Fibroblast of skin of back (primary cell): ENCODE measurements at places on chromosomes 11 and 22.
A peak's percentile ranks its signal among the peaks of the same experiment; 100 is the strongest.

DNA sequence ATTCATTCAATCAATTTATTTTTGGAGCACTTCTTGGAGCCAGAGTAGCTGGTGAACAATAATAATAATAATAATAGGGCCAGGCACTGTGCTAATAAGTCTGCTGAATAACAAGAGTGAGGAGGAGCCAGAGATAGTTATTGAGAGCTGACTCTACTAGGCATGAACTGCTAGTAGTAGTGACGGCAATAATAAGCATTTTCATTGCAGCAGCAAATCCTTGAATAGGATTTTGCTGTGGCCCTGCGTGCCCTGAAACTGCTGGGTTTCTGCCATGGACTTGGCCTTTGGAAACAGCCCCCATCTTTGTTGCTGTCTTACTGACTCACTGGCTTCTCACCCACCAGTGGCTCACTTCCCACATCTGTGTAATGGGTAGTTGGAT is 545.9 kb downstream of the MIAT start:
- DNase-seq: no peak

DNA sequence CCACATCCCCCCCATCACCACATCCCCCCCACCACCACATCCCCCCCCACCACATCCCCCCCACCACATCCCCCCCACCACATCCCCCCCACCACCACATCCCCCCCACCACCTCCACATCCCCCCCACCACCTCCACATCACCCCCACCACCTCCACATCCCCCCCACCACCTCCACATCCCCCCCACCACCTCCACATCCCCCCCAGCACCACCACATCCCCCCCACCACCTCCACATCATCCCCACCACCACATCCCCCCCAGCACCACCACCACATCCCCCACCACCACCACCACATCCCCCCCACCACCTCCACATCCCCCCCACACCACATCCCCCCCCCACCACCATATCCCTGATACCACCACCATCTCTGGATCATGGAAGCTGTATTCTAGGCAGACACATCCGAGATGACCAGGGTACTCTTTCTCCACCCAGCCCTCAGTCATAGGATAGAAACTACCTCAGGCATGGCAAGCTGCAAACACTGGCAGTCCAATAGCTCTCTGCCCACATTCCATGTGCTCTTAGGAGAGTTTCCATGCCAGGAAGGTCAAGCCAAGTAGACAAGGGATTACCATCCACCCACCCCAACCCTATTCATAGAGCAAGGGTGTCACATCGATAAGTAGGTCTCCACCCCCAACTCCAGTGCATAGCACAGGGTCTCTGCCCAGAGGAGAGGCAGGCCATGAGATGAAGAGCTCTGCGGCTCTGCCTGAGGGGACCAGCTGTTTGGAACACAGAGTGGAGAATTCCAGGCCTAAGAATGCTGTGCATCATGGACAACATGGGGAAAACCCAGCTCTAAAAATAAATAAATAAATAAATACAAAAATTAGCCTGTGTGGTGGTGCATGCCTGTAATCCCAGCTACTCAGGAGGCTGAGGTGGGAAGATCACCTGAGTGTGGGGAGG is 33.0 kb upstream of the TEAD1 start:
- DNase-seq: no peak

- DNase-seq: no peak
Observed at GRCh38 chr11:81246941-81247340, 1486.7 kb downstream of the FAM181B start.

GRCh38 chr11:79481795-79482194 is 41.0 kb upstream of the TENM4 start:
- DNase-seq: no peak

DNA sequence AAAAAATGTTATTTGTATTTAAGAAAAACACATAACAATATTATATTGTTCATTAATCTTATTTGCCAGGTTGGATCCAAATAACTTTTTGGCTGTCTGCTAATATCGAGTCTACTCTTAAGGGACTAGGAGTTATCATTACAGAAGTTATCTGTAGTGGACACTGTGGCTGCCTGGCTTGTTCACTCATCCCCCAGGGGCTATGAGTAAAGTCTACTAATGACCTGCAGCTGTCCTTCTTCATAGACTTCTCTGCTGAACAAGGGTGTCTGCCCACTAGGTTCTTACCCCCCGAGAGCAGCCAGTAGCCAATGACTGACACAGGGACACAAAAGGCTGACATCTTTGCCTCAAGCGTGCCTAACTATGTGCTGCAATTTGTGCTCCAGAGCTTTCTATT is 69.7 kb downstream of the APIP start:
- DNase-seq: no peak

DNA sequence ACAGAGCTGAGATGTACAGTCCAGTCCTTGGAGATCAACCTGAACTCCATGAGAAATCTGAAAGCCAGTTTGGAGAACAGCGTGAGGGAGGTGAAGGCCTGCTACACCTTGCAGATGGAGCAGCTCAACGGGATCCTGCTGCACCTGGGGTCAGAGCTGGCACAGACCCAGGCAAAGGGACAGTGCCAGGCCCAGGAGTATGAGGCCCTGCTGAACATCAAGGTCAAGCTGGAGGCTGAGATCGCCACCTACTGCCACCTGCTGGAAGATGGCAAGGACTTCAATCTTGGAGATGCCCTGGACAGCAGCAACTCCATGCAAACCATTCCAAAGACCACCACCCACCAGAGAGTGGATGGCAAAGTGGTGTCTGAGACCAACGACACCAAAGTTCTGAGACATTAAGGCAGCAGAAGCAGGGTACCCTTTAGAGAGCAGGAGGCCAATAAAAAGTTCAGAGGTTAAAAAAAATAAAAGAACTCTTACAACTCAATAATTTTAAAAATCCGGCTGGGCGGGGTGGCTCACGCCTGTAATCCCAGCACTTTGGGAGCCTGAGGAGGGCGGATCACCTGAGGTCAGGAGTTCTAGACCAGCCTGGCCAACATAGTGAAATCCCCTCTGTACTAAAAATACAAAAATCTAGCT is 69.9 kb upstream of the RTL6 start:
- peak; percentile 45 for DNase-seq

- DNase-seq: no peak
Observed at GRCh38 chr11:36345535-36346141, 49.5 kb downstream of the PRR5L start.

DNA sequence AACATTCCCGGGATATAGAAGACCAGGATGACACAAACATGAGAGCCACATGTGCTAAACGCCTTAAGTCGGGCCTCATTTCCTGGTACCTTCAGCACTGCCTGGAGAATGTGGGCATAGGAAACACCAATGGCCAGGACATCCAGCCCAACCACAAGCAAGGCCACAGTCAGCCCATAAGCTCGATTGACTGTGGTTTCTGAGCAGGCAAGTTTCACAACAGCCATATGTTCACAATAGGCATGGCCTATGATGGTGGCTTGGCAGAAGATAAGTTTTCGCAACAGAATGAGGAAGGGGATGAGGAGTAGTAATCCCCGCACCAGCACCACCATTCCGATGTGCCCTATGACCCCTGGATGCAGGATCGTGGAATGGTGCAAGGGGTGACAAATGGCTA is 26.9 kb upstream of the OR56A1 start:
- no peak for DNase-seq

GRCh38 chr11:65816696-65817095 is 17.1 kb upstream of the SNX32 start:
- no peak for DNase-seq

DNA sequence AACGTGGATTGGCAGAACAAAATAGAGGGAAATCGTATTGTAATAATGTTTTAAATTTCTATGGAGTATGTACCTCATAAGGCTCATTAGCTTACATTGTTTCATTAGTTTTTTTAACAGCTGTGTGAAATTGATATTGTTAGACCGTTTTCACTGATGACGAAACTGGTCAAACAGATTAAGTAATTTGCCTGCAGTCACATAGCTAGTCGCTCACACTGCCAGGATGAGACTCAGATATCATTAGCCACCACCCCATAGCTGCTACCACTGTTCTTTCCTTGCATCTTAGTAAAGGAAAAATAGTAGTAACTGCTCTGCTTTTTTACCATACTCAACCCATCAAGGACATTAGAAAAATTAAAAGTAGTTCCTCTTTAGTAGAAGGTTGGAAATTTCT is 64.0 kb downstream of the DKK3 start:
- no peak for DNase-seq

GRCh38 chr11:107916671-107917241 is 11.5 kb upstream of the RAB39A start:
- DNase-seq: peak; percentile 2

GRCh38 chr11:117122556-117122955 is 21.5 kb upstream of the PAFAH1B2 start:
- DNase-seq: no peak

GRCh38 chr11:16818284-16818683 is 79.8 kb downstream of the C11orf58 start:
- DNase-seq: peak; percentile 36

DNA sequence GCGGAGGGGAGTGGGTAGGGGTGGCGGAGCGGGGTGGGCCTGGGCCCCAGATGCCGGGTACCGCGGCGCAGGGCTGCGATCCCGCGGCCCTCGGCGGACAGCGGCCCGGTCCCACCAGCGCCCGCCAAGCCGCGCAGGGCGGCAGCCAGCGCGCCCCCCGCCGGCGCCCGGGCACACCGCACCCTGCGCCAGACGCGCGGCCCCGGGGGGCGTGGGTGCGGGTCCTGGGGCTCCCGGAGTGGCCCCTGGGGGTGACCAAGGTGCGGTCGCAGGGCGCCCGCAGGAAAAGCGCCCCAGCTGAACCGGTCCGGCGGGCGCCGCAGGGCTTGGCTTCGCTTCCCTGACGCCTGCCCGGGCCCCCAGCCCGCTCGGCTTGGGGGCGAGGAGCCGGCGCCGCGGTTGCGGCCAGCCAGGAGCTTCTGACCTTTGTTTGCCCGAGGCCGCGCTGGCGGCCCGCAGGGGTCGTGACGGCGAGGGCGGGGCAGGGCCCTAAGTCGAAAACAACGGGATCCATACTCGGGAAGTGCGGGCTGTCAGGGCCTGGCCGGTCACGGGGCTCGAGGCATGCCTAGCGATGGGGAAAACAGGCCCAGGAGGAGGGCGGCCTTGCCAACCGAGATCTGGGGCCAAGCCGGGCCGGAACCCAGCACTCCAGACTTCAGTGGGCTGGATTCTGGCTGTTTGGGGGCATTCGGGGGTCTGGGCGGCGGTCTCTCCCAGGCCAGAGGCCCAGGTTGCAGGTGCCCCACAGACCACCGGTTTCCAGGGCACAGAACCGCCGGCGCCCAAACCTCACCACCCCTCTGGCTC is 581 bp upstream of the AP5B1 start:
- no peak for DNase-seq

- no peak for DNase-seq
Observed at GRCh38 chr11:100963375-100963774, 166.2 kb downstream of the PGR start.

- no peak for DNase-seq
Observed at GRCh38 chr11:117313091-117313490, 3.0 kb downstream of the BACE1 start.

DNA sequence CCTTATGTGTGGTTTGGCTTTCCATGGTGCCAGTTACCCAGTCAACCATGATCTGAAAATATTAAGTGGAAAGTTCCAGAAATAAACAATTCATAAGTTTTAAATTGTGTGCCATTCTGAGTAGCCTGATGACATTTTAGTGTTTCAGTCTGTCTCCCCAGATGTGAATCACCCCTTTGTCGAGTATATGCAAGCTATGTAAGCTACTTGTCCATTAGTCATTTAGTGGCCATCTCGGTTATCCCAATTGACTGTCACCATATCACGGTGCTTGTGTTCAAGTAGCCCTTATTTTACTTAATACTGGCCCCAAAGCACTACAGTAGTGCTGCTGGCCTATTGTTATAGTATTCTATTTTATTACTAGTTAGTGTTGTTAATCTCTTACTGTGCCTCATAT is 44.9 kb downstream of the ATG16L2 start:
- DNase-seq: no peak

GRCh38 chr11:25432376-25432775 is 899.6 kb upstream of the ANO3 start:
- DNase-seq: no peak

GRCh38 chr22:41521126-41521525 is 23.1 kb downstream of the POLR3H start:
- DNase-seq: no peak

DNA sequence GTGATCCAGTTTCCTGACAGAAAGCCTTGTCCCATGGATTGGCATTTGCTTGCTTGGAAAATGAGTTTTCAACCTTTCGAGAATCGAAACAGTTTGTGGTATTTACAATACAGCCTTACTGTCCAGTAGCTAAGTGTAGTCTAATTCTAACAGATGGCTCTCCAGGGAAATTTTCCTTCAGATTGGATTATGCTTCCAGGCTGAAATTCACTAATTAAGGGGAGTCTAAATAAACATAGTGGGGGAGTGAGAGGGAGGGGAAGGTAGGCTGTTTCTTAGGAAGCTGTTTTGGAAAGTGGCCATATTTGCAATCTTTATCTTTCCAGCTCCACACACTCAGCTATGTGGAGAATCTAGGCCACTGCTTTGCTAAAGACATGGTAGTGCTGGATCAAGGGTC is 81.3 kb downstream of the SYT9 start:
- DNase-seq: no peak

- DNase-seq: peak; percentile 45
Observed at GRCh38 chr22:24768537-24769374, 5.8 kb downstream of the PIWIL3 start.

DNA sequence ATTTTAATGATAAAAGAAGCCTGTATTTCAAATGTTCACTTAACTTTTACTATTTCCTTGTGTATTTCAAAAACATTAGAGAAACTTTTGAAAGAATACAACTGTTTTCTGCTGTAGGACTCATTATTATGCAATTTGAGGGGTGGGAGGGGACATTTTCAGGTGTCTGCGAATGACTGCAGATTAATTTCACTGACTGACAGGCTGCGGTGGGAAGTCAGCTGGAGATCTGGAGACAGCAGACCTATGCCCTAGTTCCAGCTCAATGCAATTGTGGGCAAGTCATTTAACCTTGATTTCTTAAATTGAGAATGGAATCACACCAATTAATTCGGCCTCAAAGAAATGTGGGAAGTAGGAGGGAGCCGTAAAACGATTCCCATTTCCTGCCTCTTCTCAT is 128.7 kb downstream of the ARL14EP start:
- DNase-seq: no peak

DNA sequence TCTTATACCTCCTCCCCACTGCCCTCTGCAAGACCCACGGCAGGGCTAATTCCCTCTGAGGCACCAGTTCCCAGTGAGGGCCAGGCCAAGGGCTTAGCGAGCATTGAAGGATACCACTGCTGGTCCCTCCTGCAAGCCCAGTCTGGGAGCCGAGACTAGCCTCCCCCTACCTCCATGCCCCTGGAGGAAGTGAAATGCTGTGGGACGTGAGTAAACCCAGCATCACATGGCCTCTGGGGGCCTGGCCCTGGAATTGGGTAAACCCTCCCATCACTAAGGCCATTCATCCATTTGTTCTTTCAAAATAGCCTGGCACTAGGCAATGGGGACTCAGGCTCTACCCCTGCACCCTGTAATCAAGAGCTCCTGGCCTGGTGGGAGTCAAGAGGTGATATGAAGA is 24.7 kb downstream of the ARAP1 start:
- no peak for DNase-seq

- no peak for DNase-seq
Observed at GRCh38 chr22:20406686-20407408, 12.9 kb downstream of the ZNF74 start.
